ENCODE measurements at places on chromosomes 1 and 21.

DNA sequence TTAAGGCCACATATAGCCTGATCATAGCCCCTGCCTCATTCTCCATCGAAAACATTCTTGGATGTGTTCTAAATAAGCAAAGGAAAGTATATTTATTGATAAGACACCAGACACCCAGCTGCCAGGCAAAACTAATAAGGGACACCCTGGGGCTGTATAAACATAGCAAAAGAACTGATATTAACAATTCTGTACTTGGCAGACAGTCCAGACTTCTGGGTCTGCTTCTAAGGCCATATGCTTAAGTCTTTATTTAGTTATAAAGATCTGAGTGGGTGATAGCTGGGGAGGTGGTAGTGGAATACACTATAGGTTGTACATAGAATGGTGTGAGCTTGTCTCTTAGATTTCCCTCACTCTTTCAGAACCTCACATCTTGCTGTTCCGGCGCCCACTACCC, 3.9 kb downstream of the CKS1B start:
- DNase-seq, result no peak

- no peak for DNase-seq
These were observed 122.3 kb downstream of the SLC30A10 start for GRCh38 chr1:219806020-219806419.

DNA sequence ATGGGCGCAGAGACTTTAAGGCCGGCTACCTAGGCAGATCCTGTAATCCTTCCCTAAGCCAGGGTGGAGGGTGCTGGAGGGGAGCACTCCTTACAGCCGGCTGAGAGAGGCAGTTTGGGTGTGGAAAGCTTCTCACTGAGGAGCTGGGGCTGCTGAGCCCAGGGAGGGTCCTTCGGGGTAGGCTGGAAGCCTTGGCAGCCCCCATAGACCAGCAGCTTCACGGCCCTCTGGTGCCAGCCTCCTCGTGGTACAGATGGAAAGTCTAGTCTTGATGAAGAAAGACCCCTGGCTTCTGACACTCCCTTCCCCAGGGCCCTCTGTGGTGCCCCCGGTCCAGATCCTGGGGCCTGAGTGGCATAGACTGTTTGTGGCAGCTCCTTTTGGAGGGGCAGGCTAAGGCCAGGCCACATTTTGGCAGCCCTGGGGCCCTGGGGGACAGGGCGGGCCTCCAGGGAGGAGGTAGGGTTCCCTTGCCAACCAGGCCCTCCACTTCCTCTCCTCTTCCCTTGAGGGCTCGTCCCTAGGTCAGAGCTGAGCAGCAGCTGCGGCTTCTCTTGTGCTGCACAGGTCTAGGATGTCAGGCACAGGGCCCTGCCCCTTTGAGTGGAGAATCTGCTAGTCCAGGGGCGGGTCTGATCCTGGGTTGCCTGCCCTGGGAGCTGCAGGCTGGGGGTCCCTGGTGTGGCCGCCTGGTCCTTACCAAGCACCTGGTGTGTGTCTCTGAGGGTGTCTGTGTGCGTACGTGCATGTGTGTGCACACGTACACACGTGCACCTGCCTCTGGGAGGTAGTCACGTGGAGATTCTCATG, 4.8 kb downstream of the AMPD2 start:
- no peak for DNase-seq

GRCh38 chr1:181662606-181663005, 179.3 kb downstream of the CACNA1E start:
- no peak for DNase-seq

- peak; percentile 58 for DNase-seq
These were observed 4.6 kb downstream of the MATN1 start for GRCh38 chr1:30718636-30719405.

GRCh38 chr1:155455588-155456195, 106.9 kb downstream of the ASH1L start:
- DNase-seq, result no peak

GRCh38 chr1:12159816-12160215, 7.0 kb upstream of the TNFRSF1B start:
- no peak for DNase-seq

- no peak for DNase-seq
These were observed 49.1 kb downstream of the ADARB1 start for GRCh38 chr21:45123440-45123839.

GRCh38 chr21:33109574-33110339, 39.8 kb downstream of the OLIG1 start:
- DNase-seq, result peak; percentile 80

DNA sequence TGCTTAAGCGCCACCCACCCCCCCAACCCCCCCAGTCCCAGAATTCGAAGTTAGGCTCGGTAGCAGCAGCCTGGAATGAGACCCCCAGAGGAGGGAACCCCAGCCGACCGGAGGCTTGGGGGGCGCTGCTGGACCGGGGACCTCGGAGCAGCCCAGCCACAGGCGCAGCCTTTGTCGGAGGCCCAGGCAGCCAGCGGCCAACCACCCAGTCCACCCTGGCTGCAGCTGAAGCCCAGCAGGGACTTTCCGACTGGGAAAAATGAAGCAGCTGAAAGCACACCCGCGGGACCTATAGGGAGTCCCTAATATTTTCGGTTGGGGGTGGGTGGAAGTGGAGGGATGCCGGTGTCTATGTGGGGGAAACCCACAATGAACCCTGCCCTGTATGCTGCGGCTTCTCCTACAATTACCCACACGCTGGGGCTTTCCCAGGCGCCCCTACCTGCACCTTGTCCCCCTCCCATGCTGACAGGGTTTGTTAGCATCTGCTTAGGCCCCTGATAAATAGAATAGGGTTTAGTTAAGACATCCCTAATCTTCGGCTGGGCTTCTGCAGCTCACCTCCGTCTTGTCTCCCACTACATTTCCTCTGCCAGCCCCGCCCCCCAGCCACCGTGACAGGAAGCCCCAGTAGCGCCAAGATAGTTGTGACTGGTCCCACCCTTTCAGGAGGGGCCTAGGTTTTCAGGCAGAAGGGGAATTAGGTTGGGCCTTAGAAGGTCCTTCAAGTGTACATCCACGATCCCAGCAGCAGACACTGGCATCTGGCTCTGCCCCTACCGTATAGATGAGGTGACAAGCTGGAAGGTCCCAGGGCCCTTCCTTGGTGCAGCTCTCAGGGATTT, 838 bp downstream of the CCDC28B start:
- no peak for DNase-seq

DNA sequence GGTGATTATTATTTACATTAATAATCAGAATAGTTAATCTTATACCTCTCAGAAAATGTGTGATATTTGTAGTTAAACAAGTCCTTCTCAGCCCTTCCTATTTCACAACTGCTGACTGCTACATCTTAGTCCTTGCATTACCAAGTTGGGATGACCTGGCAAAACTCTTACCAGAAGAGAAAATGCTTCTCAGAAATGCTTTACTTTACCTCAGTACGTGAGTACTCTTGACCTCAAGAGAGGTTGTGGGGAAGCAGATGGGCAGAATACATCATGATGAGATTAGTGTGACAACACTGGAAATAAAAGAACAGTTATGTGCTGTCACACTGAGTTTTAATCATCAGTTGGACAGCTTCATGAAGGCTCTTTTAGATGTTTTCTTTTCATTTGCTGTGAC, 16.2 kb downstream of the CFAP126 start:
- no peak for DNase-seq

- DNase-seq, result no peak
These were observed 18.8 kb downstream of the DPYD start for GRCh38 chr1:97902067-97902466.

GRCh38 chr1:165924117-165924516, 96.7 kb downstream of the UCK2 start:
- no peak for DNase-seq

DNA sequence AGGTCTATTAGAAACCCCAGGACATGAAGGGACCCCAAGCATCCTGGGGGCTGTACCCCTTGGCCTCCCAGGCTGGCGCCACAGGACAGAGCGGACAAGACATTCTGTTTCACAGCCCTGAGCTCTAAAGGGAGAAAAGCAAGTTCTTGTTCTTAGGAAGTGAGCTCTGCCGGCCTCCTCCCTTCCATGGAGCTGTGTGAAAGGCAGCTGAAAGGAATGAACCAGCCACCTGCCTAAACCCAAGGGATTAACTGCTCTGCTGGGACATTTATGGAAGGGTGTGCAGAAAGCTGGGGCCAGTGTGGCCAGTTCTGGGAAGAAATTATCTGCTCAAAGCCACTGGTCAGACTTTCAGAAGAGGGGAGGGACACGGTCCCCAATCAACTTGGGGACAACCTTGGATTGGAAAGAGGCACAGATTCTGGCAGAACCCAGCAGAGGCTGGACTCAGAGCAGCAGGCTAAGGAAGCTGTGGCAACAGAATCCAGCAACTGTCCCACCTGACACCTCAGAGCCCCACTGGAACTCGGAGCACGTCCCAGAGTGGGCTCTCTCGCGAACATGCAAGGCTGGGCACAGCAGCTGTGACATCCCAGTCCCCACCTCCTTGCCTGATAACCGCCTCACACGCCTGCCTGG, 2.1 kb downstream of the KLHL21 start:
- DNase-seq, result no peak

GRCh38 chr1:86994061-86994460, 79.6 kb downstream of the HS2ST1 start:
- no peak for DNase-seq

GRCh38 chr1:182415789-182416188, 15.3 kb upstream of the TEDDM1 start:
- no peak for DNase-seq

- peak; percentile 82 for DNase-seq
These were observed 73.9 kb downstream of the PLXNA2 start for GRCh38 chr1:208170252-208170651.

- DNase-seq, result no peak
These were observed 10.8 kb downstream of the KCNN3 start for GRCh38 chr1:154859151-154859785.

- DNase-seq, result peak; percentile 17
These were observed 1.4 kb downstream of the LRRC41 start for GRCh38 chr1:46301808-46302640.

DNA sequence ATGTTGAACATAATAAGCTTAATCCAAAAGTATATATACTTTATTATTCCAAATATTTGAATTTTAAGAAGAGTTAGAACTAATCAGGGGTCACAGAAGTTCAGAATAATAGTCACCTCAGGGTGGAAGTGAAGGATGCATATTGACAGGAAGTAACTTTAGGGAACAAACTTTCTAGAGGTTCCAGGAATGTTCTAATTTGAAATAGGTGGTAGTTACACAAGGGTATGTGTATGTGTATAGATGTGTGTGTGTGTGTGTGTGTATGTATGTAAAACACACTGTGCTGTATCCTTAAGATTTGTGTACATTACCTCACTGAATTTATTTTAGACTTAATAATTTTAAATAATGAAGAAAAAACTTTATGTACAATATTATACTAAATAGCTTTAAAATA, 110.4 kb downstream of the ACBD6 start:
- DNase-seq, result no peak

GRCh38 chr1:179326746-179327145, 33.1 kb downstream of the SOAT1 start:
- no peak for DNase-seq

DNA sequence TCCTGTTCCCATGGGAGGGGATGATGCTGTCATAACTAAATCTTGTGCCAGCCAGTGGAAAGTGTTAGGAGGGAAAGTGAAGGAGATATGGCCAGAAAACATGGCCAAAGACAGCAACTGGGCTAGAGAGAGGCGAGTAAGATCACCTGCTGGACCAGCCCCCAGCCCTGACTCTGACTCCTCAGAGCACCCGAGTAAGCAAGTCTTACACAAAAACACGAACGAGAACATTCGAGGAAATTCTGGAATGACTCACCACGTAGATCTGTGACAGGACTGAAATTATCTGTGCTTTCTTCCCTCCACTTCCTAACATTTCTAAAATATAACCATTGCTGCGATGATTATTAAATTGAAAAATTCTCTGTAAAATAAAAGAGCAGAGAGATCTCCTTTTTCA, 9.2 kb downstream of the ZNF496 start:
- DNase-seq, result no peak

- no peak for DNase-seq
These were observed 81.3 kb upstream of the LYST start for GRCh38 chr1:235947989-235948388.

- DNase-seq, result no peak
These were observed 57.2 kb downstream of the NPHP4 start for GRCh38 chr1:5935026-5935425.

Measured in NCI-H1105 (cell line).